Stimulated activated CD4-positive, alpha-beta T cell treated with anti-CD3 and anti-CD28 coated beads, Interleukin-1b, Interleukin-23, amount 100 ng/mL, for 4 hours (primary cell): ENCODE measurements at places on chromosomes 1 and 21.

DNA sequence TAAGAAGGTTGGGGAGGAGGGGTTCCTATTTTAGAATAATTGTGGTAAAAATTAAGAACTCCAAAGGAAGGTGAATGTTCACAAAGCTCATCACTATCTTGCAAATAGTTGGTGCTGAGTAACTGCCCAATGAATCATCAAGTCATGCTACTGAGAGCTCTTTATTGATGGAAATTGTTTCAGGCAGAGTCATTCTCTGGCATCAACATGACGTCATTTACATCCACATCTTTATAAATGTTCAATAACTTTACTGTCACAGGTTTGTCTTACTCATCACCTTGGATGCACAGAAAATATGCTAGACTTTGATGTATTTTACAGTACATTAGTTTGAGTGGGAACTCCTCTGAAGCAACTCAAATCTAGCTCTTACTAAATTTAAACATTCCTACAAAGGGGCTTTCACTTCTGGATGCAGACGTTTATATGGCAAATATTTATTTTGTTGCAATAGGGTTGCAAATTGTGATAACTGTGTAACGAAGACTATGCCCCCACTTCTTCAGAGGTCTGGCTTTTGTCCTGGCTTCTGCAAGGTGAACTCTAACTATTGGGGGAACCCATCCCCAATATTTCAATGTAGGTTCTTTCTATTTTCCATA is 273.7 kb upstream of the AJAP1 start:
- no peak for DNase-seq

- DNase-seq: no peak
Observed at GRCh38 chr21:30579346-30579745, 10.9 kb downstream of the KRTAP22-2 start.

- no peak for DNase-seq
Observed at GRCh38 chr1:109061183-109061582, 14.6 kb downstream of the TAF13 start.

- DNase-seq: no peak
Observed at GRCh38 chr1:65179148-65179547, 31.1 kb downstream of the AK4 start.

GRCh38 chr1:2905356-2905755 is 103.9 kb upstream of the TTC34 start:
- no peak for DNase-seq

DNA sequence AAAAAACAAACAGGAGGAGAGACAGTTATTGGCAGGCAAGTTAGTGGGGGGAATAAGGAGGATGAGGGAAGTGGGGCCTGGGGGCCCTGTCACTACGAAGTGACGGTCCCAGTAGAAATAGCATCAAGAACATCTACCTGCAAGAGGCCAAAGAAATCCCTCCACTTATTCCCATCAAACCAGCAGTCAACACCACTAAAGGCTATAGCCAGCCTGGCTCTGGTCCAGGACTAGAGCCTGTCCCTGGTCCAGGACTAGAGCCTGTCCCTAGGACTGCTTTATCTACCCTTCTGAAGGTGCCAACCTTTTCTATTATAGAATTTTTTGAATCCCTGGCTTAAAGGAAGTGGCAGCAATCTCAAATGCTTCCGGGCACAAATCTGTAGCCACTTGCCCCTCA is 3.2 kb downstream of the KLF18 start:
- DNase-seq: no peak

- DNase-seq: no peak
Observed at GRCh38 chr21:41621513-41621912, 113.6 kb upstream of the TMPRSS2 start.

DNA sequence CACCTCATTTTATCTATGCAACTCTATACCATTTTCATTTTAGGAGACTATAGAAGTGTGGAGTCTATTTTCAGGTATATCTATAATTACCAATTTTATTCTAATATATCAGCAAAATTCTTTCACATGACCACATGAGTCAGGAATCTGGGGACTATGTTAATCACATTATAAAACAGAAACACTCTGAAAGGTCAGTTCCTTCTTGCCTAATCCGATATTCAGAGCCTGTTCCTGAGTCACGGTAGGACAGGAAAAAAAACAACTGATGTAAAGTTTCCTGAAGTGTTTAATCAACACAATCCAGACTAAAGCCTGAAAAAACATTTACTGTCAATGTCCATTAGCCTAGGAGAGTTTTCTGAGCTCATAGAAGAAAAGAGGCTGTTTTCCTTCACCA is 1902.3 kb downstream of the NCAM2 start:
- DNase-seq: no peak

GRCh38 chr1:89698624-89699023 is 65.7 kb downstream of the LRRC8C start:
- DNase-seq: no peak

DNA sequence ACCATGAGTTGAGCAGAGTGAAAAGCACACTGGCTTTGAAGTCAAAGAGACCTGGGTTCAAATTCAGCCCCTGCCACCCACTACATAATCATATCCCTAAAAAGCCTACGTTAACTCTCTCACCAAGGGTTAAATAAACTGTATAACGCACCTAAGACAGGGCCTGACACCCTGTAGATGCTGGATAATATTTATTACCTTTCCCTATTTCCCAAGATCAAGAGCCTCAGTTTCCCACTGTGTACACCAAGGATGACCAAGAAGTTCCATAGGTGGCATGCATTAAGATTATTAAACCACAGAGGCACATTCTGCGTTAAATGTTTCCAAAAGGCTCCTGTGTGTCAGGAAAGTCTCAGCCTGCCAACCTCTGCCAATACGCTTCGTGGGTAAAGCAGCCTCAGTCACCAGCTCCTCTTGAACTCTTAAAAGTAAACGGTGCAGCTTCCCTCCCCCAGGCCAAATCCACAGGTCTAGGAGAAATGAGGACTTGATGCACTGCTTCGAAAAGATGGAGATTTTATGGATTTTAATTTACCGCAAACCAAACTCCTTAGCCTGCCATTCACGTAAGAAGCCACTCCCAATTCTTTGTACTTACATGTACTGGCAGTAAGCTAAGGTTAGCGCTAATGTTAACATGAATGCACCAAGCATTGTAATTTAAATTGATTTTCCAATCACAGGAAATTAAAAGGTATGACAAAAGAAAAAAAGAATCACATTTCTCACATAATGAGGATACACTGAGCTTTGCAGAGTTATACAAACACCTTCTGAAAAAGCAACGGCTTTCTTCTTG is 2.6 kb downstream of the USP24 start:
- no peak for DNase-seq

DNA sequence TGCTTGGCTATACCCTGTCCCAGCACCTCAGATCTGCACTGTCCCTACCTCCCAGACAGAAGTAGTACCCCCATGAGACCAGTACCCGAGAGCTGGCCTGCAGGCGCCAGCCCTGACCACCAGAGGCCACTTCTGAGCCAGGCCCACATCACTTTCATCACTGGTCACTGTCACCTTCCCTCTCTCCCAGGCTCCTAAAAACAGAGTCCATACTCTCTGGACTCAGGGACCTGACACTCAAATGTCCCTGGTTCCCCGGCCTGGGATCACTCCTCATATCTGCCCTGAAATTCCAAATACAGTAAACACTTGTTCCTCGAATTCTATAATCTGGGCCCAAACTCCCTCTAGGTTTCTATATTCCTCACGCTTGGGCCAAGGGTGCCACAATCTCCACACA is 18.7 kb downstream of the TMEM53 start:
- no peak for DNase-seq

DNA sequence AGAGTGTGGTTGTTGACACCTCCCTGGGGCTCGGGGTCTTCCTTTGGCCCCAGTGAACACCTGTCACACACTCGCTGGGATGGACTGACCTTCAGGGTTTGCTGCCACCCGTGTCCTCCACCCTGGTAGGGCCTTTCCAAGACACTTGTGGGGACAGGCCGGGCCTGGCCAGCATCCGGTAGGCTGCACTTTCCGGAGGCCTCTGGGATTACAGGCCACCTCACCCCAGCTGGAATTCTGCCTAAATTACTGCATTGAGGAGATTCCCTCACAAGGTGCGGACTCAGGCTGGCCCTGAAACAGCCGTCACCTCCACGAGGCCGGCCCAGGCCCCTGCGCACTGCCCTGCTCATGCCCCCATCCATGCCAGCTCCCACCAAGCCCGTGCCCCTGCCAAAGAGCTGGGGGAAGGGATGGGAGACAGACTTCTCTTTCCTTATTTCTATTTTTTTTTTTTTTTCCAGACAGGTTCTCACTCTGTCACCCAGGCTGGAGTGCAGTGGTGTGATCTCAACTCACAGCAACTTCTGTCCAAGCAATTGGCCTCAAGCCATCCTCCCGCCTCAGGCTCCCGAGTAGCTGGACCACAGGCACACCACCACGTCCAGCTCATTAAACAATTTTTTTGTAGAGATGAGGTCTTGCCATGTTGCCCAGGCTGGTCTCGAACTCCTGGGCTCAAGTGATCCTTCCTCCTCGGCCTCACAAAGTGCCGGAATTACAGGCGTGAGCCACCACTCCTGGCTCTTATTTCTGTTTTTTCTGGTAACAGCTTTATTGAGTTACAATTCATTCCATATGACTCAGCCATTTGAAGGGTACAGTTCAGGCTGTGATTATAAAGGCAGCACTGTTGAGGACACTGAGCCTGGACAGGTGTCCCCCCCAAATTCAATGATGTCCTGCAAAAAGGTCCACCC is 11.3 kb downstream of the CSTB start:
- DNase-seq: no peak

- DNase-seq: no peak
Observed at GRCh38 chr1:237894131-237894530, 3.4 kb upstream of the ZP4 start.

GRCh38 chr1:51482881-51483280 is 36.2 kb downstream of the EPS15 start:
- no peak for DNase-seq

DNA sequence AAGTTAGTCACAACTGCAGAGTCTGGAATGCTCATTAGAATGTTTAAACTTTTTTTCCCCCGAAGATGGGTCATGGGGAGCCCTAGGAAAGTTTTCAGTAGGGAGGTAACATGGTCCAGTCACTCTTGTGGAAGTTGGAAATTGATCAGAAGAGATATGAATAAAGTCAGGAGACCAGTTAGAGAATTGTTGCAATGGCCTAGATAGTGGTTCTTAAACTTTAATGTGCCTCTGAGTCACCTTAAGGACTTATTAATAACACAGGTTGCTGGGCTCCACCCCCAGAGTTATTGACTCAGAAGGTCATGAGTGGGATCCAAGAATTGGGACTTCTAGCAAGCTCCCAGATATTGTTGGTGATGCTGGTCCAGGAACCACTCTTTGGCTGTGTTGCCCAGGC is 3.2 kb upstream of the TFAP2E start:
- no peak for DNase-seq

GRCh38 chr21:25552856-25553255 is 54.4 kb downstream of the MRPL39 start:
- no peak for DNase-seq

DNA sequence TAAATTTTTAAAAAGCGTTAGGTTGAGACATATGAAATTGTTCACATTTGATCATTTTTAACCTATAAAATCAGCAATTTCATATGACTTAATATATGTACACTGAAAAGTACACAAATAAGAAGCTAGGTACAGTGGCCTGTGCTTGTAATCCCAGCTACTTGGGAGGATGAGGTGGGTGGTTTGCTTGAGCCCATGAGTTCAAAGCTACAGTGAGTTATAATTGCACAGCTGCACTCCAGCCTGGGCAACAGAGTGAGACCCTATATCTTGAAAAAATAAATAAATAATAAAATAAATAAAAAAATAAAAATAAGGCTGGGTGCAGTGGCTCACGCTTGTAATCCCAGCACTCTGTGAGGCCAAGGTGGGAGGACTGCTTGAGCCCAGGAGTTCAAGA is 5.2 kb upstream of the EPB41 start:
- no peak for DNase-seq

GRCh38 chr21:10464975-10465374 is 56.4 kb upstream of the TPTE start:
- no peak for DNase-seq

DNA sequence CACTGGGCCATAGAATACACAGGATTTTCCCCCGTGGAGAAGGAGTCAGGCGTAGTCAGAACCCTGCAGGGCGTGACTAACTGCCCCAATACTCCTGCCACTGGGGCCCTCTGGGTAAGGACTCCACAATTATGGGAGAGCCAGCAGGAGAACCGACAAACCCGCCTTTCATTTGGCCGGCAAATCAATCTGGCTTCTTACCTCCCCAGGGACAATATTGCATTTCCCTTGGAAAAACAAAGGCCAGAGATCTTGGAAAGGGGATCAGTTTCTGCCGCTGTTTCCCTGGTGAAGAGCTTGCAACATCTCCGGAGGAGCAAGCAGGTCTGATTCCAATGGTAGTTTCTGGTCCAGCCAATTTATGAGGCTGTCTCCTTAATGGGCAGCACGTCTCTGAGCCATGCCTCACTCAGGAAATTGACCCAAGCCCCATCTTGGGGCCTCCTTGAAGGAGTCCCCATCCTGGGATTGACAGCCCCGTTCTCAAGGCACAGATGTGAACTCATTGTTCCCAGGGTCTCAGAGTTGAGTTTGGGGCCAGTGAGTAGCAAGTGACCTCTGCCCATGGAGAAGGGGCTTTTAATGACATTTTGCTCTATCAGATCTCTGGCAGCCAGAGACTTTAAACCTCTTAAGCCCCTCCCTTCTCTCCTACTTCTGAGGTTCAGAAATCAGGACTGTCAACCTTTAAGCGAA is 4.3 kb downstream of the TRABD2B start:
- DNase-seq: no peak

DNA sequence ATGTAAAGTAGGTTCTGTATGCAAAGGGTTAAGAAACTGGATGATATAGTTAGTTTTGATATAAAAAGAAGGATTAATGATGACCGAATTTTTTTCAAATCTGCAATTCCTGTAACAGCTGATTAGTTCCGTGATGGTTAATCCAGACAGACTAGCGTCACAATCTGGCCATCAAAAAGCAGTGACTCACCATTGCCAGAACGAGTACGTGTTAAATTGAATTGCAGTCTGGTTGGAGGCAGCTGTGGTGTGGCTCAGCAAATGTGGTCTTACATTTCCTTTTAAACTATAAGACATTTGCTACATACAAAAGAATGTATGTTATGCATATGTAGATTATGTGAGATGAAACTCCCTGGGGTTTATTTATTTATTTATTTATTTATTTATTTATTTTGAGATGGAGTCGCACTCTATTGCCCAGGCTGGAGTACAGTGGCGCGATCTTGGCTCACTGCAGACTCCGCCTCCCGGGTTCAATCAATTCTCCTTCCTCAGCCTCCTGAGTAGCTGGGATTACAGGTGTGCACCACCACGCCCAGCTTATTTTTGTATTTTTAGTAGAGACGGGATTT is 139.8 kb downstream of the RYR2 start:
- no peak for DNase-seq

DNA sequence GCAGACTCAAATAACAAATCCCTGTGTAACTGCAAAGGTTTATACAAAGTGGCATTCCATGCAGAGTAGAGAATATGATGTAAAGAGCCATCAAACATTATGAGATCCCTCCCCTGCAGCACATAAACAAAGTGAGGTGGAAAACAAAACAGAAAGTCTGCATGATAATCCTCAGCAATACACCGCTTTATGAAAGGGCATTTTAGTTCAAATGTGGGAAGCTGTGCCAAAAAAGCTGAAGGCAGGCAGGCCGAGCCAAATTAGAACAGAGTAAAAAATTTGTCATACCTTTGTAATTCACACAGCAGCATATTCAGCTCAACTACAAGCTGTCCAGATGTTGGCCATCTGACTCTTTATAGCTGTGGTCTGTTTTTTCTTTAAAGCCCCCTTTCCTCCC is 113.5 kb downstream of the LHX9 start:
- no peak for DNase-seq
